ENCODE measurements at places on chromosomes 2 and 18.

GRCh38 chr2:237134321-237135230 is 48.9 kb downstream of the COPS8 start:
- no peak for DNase-seq

- no peak for DNase-seq
These were observed 195.6 kb upstream of the MC4R start for GRCh38 chr18:60568220-60568619.

GRCh38 chr2:6352906-6353515 is 512.7 kb downstream of the CMPK2 start:
- DNase-seq = no peak

DNA sequence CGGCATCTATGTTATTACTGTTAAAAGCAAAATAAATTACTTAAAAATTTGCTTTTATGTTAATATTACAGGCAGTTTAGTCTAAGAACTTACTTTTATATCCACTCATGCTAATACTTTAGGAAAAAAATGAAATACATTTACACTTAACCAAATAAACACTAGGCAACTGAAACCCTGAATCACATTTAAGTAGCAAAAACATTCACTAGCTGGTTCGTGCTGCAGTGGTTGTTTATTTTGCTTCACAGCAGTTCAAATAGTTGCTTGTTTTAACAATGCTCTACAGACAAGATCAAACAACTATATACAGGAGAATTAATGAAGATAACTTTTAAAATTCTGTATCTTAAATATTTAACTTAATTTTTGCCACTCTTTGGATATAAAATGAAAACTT is 60.8 kb downstream of the ABCG8 start:
- DNase-seq = no peak

GRCh38 chr2:17971531-17972125 is 93.2 kb downstream of the KCNS3 start:
- no peak for DNase-seq

GRCh38 chr2:230956827-230957755 is 32.0 kb upstream of the GPR55 start:
- DNase-seq = peak; percentile 40

DNA sequence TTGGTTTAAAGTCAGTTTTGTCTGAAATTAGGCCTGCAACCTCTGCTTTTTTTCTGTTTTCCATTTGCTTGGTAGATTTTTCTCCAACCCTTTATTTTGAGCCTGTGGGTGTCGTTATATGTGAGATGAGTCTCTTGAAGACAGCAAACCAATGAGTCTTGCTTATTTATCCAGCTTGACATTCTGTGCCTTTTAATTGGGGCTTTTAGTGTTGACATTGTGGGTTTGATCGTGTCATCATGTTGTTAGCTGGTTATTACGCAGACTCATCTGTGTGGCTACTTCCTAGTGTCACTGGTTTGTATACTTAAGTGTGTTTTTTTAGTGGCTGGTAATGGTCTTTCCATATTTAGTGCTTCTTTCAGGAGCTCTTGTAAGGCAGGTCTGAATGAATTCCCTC is 18.8 kb downstream of the TMEM87B start:
- no peak for DNase-seq

DNA sequence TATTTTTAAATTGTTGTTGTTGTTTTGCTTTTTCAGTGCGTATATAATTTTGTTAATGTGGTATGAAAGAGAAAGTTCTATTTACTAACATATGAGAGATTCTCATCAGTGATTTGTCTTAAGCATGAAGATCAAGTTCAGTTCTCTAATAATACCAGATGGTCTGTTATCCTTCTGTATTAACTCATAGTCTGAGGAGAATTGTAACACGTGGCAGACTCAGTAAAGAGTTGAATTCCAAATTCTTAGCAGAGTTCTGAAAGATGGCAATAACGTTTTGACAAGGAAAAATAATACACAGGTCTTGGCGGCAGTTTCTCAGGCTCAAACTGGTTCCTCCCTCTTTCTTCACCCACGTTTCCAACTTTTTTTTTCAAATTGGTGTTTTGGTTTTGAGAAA is 17.2 kb upstream of the COL3A1 start:
- no peak for DNase-seq

- no peak for DNase-seq
These were observed 261.2 kb downstream of the SUCLG1 start for GRCh38 chr2:84197901-84198300.

GRCh38 chr2:237254911-237255578 is 158.9 kb downstream of the COL6A3 start:
- DNase-seq = no peak

DNA sequence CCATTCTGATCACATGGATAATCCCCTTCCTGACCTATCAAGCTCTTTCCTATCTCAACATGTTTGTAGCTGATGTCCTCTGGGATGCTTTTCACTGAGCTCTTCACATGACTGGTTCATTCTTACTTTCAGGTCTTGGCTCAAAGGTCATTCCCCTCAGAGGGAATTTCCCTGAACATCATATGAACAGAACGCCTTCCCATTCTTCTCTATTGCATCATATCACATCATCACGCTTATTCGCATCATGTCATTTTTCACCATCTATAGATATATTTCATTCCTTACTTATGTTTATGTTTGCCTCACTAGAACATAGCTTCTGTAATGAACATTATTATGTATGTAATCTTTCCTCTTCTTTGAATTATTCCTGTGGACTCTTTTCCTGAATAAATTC is 178.9 kb upstream of the APCDD1 start:
- DNase-seq = no peak

GRCh38 chr2:32678825-32679224 is 51.0 kb downstream of the TTC27 start:
- no peak for DNase-seq

- DNase-seq = no peak
These were observed 641.9 kb downstream of the ZEB2 start for GRCh38 chr2:143877876-143878530.

DNA sequence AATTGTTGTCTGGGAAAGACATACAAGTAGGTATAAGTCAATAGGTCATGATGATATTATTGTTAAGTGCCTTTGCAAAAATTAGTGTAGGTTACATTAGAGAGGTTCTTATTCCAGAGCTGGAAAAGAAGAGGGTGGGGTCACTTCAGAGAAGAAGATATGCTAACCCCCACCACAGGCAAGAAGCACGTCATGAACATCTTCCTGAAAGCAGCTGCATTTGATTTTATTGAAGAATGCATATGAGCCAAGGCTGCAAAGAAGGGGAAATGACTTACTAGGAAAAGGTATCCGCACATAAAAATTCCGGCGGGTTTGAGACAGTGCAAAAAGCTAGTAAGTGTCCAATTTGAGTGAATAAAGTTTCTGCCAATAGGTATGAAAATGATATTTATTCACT is 195.3 kb upstream of the CDH2 start:
- DNase-seq = no peak

All from CD4-positive, alpha-beta T cell treated with Interferon alpha-2 for 1 hour (primary cell).